Stimulated activated CD8-positive, alpha-beta memory T cell treated with anti-CD3 and anti-CD28 coated beads, Interleukin-4, amount 100 ng/mL, for 24 hours (primary cell): ENCODE measurements at places on chromosomes 7 and 10.
A peak's percentile ranks its signal among the peaks of the same experiment; 100 is the strongest.

DNA sequence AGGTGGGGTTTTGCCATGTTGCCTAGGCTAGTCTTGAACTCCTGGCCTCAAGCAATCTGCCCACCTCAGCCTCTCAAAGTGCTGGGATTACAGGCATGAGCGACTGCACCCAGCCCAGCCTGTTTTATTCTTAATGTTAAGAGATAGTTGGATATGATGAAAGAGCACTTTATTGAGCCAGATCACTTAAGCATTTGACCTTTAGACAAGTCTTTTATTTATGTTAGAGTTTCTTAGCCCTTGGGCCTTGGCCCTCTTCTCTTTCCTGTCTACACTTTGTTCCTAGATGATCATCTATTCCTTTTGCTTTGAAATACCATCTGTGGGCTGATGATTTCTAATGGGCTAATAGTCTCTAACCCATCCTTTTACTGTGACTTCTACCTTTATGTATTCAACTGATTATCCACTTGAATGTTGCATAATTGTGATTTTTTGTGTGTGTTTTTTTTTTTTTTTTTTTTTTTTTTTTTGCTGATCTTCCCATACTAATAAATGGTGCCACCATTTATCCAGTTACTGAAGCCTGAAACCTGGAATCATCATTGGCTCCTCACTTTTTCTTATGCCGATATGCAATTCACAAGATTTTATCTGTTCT, 34.8 kb downstream of the BTRC start:
- DNase-seq, result no peak

DNA sequence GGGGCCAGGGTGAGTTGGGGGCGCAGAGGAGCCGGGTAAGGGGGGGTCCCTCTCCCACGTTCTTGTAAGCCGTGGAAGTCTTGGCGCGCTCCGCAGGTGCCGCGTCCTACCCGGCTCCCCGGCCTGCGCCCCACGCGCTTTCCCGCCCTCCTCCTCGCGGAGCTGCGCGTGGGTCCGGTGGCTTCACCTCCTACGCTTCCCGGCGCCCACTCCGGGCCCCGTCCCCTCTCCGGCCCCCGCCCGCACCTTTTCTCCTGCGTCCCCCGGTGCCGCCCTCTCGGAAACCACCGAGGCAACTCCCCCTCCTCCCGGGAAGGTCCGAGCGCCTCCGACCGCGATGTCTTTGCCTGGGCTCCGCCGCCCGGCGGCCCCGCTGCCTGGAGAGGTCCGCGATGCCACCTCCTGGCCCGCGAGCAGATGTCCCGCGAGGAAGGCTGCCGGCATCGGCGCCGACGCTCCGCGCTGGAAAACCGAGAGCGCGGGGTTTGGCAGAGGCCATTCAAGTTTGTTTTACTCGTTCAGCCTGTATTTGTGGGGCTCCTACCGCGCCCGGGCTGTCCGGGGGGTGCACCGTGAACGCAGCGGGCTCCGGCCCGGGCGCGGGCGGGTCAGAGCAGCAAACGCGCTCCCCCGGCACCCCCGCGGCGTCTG, 2.4 kb upstream of the NKX6-2 start:
- no peak for DNase-seq

DNA sequence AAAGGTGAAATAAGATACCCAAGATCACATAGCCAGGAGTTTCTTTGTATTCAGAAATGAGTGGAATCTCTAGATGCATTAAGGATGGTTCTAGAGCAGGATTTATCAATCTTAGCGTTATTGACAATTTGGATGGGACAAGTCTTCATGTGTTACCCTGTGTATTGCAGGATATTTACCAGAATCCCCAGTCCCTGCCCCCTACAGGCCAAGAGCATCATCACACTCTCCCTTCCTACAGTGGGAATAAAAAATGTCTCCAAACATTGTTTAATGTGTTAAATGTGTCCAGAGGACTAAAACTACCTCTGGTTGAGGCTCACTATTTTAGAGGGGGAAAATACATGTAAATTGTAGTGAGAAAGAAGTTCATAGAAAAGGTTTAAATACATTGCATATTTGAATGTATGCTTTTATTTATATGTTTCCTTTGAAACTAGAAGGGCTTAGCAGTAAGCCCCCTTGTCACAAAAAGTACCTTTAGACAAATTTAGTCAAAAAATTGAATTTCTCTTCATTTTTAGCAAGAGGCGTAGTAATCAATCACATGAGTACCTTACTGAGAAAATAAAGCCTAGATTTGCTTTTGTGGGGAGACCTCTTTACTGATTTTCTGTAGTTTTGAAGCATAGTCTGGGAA, 141.2 kb downstream of the MLLT10 start:
- DNase-seq, result no peak

- DNase-seq, result no peak
Observed at GRCh38 chr7:34958021-34958420, 79.3 kb downstream of the DPY19L1 start.

DNA sequence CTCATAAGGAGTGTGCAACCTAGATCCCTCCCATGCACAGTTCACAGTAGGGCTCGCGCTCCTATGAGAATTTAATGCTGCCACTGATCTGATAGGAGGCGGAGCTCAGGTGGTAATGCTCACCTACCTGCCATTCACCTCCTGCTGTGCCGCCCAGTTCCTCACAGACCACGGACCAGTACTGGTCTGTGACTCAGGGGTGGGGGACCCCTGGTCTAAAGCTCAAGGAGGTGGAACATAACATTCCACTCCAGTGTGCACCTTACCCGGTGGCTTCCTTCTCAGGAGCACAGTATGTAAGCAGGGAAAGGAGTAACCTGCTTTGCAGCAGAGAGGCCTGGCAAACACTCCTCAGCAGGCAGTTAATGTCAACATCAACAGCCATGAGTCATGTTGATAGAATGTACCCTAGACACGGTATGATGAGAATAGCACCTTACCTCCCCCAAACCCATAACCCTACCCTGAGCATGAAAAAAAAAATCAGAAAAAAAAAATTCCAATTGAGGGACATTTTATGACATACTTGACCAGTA, 273.5 kb downstream of the FGFR2 start:
- DNase-seq, result no peak

DNA sequence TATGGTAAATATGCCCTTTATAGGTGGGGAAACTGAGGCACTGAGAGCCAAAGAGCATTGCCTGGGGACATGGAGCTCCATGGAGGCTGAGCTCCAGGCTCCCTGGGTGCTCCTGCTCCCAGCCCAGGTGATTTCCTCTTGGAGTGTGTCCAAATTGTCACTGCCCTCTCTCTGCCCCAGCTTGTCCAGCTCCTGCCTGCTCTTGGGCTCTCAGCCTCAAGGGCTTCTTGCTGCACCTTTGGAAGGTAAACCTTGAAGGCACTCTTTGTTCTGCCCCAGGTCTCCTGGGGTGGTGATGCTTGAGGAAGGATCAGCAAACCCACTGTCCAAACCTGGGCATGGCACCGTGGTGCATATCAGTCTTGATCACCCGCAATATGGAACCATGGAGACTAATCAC, 166.1 kb downstream of the RPS24 start:
- no peak for DNase-seq

DNA sequence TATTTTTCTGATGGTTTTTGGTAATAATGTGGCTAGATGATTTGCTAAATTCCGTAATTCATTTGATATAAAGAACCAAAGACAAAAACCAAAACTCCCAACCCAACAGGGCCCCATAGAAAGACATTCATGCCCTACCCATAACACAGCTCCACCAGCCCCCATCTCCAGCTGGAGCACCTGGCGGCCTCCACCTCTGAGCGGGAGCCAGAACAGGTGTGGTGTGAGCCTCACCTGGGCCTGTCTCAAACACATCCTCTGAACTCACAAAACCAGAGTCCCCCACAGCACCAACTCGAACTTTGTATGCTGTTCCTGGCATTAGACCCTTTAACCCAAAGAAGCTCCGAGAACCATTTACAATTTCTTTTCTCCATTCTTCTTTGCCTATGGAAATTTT, 36.5 kb upstream of the LAMB4 start:
- no peak for DNase-seq

- no peak for DNase-seq
Observed at GRCh38 chr10:17716161-17716560, 35.8 kb upstream of the TMEM236 start.

- DNase-seq, result no peak
Observed at GRCh38 chr10:28777911-28778310, 100.6 kb downstream of the BAMBI start.

DNA sequence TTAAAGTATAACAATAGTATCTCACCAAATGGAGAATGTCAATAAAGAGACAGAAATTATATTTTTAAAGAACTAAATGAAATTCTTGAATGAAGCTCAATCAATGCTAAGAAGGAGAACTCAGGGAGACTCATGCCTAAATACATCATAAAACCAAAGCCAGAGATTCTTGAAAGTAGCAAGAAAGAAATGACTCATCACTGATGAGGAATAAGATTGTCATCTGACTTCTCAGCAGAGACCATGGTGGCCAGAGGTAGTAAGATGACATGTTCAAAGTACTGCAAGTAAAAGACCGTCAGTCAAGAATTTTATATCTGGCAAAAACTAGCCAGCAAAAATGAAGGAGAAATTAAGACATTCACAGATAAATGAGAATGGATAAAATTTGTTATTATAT, 399.0 kb downstream of the GRID1 start:
- no peak for DNase-seq

GRCh38 chr7:124570558-124570957, 195.0 kb downstream of the GPR37 start:
- no peak for DNase-seq

DNA sequence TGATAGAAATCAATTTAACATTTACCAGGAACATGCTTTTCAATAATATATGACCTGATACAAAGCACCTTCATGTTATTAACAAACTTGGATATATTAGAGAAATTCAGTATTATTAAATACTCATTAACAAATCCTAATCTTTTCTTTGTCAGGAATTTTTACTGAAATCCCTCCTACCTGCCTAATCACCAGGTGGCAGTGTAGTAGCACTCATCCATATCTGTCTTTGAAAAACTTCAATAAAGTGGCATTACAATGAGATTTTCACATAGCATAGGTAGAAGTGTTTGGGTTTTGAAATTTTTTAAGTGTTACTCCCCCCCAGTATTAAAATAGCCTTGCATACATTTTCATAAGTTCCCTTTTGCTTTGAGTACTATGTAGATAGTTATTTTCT, 1246.6 kb upstream of the LRRN3 start:
- DNase-seq, result no peak

GRCh38 chr10:111338035-111338434, 261.2 kb downstream of the ADRA2A start:
- DNase-seq, result no peak

GRCh38 chr7:98317366-98318040, 36.0 kb downstream of the BRI3 start:
- DNase-seq, result no peak

- peak; percentile 14 for DNase-seq
Observed at GRCh38 chr7:129271500-129272355, 46.9 kb downstream of the AHCYL2 start.

DNA sequence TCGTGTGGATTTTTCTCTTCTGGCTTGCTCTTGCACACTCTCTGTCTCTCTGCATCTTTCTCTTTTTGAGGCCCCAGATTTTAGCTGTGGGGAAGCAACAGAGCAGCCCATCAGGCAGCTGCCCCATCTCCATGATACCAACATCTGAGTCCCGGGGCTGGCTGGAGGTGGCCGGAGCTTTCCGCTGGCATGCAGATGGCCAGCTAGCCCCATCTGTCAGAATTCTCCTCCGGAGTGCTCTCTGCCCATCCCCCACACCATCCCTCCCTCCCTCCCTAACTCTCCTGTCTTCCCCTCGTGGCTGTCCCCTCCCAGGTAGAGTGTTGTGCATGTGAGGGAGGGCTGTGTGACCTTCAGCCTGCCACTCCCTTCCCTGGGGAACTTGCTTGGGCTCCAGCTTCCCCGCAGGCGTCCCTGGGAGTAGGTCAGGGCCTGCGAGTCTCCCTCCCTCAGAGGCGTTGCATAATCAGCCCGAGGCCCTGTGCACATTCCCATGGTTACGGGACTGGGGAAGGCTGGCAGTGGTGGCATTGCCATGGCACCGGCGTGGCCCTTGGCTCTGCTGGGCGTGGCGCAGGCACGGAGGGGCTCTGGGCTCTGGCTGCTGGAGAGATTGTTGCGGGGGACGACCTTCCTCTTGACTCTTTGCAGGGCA, 24.7 kb downstream of the GHRHR start:
- DNase-seq, result no peak

- no peak for DNase-seq
Observed at GRCh38 chr7:137895301-137896221, 48.8 kb upstream of the DGKI start.
